ENCODE measurements at places on chromosomes 6 and 20.

DNA sequence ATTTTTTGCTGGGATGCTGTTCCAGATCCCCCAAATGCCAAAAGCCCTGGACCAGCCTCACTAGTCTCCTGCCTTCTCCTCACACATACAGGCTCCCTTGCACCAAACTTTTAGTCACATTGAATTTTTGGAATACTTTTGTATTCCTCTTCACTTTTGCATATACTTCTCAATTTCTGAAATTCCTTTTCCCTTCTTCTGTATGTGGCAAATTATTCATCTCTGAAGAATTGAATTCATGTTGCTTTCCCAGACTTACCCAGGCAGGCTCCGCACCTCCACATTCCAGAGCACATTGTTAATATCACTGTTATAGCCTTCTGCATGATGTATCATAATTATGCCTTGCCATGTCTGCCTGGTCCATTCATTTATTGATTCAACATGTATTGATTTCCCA, 255.3 kb upstream of the POU3F2 start:
- DNase-seq: no peak

DNA sequence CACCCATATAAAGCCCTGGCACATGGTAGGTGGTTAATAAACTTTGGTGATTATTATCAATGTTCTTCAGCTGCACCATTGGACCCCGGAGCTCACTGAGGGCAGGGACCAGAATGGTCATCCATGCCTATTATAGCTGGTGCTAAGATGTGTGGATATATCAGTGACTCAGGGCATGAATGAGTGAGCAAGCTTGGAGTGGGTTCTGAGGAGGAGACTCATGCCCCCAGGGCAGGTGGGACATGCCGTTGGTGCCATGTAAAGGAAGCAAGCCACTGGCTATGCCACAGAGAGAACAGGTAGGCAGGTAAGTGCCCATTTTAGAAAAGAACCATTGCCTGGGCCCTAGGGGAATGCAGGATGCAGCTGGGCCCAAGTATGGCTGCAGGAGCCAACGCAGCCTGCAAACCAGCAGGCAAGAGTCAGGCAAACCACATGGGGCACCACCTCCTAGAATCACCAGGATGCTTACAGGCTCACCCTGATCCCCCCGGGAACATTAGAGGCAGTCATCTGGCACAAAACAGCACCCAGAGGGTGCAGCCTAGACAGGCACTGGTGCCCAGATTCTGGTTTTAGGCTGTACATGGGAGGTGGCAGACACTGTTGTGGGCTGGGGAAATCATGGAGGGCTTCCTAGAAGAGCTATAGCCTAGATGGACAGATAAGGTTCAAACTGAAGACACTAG, 23.5 kb downstream of the PLAGL2 start:
- no peak for DNase-seq

GRCh38 chr6:73182021-73182607, 43.2 kb downstream of the KHDC1L start:
- no peak for DNase-seq

DNA sequence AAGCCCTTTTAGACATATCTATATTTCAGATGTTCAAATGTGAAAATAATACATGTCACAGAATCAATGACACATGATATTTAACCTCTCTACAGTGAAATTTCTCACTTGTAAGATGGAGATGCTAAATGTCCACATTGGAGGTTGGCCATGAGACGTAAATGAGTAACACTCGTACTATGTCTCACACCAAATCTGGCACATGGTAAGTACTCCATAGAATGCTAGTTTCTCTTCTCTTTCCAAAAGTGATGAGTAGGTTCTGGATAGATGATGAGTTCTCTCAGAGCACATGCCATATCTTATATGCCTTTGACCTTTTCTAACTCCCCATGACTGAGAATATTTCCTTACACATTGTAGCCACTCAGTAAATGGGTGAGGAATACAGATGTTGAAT, 17.7 kb downstream of the GFOD1 start:
- DNase-seq: no peak

- DNase-seq: no peak
Observed at GRCh38 chr6:97947841-97948240, 664.8 kb upstream of the MMS22L start.

DNA sequence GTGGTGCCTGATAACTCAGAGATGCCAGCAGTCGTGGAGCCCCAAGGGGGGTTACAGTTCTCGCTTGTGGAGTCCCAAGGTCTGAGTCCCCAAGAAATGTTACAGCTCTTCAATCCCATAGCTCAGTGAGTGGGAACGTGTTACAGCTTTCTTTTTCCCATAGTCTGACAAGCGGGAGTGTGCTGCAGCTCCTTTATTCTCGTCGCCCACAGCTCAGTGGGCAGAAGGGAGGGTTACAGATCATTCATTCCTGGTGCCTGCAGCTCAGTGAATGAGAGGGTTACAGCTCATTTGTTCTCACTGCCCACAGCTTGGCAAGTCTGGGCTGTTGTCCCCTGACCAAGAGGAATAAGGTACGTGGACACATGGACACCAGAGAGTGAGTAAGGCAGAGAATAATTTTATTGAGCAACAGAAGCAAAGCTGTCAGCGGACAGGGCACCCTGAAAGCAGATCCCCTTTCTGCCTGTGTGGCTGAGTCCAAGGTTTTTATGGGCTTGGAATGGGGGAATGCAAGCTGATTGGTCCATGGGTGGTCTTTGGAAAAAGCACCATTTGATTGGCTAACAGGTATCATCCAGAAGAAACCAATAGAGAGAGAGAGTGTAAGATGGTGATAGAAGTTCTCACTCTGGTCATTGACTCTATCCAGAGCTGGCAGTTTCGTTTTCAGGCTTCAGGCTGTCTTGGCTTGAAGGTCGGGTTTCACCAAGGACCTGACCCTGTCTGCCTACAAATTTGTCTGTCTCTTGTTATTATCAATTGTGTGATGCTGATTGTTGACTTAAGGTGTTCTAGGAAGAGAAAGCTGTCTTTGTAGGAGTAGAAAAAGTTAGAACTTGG, 16.4 kb downstream of the RNF217 start:
- DNase-seq: no peak

- no peak for DNase-seq
Observed at GRCh38 chr20:21528870-21529269, 15.0 kb upstream of the NKX2-2 start.

DNA sequence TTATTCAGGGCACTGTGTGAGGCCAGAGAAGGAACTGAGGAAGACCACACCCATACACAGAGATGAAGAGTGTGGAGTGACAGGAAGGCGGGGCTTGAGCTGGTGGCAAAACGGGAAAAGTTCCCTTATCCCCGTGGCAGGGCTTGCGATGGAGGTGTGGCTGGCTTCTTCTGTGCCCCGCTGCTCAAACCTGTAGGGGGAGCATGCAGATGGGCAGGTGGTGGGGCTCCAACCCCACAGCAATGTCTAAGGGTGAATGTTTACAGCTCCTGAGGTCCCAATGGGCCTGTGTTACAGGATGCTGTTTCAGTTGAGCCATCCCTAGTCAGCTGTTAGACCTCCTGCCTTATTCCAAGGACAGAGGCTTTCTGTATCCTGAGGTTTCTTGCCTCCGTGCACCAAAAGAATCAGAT, 105.9 kb downstream of the LY86 start:
- no peak for DNase-seq

- DNase-seq: no peak
Observed at GRCh38 chr20:12061466-12061865, 143.8 kb downstream of the BTBD3 start.

DNA sequence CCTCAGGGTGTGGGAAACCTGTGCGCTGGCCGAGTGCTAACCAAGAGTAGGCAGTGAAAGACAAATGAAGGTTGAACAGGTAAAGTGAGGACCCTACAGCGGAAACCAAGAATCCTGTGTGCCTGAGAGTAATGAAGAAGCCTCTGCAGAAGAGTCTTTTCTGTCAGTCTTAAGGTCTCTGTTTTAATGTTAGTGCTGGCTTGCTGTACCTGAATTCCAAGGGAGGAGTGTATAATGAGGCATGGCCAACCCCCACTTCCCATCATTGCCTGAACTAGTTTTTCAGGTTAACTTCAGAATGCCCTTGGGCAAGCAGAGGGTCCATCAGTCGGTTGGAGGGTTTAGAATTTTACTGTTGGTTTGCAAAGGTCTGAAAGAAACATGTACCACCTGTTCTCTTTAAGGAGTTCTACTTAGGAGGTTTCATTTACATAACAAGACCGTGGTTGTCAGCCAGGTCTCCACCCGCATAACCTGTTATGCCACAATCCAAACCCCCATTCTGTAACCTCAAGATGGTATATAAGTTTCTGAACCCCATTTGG, 589 bp upstream of the PDCD2 start:
- DNase-seq: no peak

DNA sequence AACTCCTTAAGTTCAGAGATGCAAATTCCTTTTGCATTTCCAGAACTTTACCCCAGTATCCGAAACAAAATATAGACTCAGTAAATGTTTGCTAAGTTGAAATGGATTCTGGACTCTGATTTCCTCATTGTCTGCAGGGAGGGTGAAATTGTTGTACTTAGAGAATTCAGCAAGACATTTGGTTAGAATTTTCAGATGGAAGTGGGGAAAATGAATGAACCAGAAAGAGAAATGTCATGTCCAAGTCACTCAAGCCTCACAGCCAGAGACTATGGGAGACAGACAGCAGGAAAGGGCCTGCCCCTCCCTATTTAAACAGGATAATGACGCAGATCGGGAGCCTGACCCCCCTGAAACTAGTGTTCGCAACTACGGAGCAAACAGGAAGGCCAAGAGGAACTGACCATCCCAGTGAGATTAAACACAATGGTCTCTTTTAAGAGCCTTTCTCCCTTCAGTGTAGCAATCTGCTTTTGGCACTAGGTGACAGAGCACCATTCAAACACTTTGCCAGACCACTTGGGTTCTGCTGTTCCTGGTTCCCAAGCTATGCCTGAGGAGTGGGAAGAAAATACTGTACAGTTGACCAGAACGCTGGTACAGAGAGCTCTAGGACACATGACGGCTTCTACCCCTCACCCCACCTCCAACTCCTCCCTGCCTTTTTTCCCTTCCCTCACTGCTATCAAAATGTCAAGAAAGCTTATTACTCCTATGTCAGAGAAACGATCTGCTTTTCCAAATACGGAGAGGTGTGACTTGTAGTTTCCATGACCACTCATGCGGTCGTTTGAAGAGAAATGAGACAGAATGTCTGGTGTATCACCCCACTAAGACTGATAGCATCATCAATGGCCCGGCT, 13.7 kb downstream of the NEDD9 start:
- DNase-seq: peak; percentile 19

DNA sequence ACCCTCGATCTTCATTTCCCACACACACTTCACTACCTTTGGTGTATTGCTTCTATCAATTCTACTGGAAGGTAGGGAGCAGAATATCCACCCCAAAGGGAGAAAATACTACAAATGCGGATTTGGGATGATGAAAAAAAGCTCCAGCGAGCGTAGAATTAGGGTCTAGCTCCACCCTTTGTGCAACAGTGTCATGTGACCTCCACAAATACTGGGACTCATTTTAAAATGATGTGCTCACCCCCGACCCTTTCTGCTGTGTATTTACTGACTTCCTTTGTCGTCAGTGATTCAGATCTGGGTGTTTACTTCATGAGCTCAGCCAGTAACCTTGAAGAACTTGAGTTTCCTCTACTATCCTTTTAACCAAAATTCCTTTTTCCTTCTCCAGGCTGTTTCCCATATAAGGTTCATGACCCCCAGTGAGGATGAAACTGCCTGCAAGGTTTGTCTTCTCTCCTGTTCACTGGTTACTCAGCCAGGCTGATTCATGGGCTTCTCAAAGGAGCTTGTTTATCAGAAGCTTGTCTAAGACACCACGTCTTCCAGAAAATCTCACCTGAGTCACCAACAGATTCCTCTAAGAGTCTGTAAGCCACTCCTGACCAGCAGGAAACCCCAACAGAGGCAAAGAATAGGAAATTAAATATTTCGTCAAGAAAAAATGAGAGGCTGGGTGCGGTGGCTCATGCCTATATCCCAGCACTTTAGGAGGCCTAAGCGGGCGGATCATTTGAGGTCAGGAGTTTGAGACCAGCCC, 39.6 kb upstream of the PAX1 start:
- no peak for DNase-seq

- DNase-seq: no peak
Observed at GRCh38 chr6:53377793-53378192, 29.0 kb upstream of the ELOVL5 start.

GRCh38 chr20:50230871-50231560, 40.4 kb downstream of the CEBPB start:
- DNase-seq: no peak

- DNase-seq: no peak
Observed at GRCh38 chr20:54339093-54339492, 131.2 kb downstream of the PFDN4 start.

DNA sequence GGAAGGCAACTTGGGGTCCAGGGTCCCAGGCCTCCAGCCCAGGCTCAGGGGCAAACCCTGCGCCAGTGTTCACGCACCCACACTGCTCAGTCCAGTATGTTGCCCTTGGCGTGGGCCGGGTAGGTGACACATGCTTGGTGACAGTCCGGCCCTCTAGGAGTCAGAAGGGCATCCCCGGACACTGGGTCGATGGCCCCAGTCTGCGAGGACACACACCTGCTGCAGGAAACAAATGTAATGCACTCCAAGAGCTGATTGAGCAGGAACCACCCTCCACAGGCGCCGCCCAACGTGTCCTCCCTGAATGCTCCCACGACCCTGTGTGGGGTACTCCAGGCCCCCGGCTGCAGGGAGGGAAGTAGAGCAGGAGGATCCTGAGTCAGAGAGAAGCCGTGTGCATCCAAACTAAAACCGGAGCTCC, 160.7 kb downstream of the DLL1 start:
- DNase-seq: peak; percentile 14

- no peak for DNase-seq
Observed at GRCh38 chr6:18245642-18246041, 18.7 kb downstream of the DEK start.

DNA sequence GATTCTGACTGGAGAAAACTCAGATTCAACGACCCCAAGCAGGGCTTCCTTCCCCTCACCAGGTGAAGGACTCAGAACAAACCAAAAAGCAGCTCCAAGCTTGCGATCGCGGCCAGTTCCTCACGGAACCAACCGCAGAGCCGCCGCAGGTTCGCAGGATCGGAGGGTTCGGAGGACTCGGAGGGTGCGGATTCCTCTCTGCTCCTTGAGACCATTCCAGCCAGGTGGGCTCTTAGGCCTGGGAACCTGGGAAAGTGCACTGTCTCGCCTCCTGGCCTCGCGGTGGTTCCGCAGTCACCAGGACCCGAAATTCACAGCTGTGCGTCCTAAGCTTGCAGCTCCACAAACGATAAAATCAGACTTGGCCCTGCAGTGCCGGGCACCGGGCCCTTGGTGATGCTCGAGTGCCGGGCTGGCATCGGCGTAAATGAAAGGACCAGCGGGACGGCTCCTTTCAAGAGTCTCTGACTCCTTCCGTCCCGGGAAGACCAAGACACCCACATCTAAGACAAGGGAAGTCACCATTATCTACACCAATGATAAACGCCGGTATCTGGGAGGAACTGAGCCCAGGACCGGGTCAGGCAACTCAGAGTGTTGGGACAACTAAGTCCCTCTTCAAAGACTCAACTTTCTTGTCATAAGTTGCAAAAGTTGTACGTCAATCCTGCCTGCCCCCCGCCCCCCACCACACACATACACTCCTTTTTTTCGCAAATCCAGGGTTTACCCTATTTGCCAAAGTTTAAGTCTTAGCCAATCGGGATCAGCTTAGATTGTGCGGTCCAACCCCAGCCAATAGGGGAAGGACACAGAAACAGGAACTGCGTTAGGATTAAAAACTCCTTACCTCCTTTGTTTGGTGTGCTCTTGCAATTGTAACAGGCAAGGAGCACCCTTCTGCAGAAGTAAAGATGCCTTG, 69.8 kb upstream of the PRSS16 start:
- peak; percentile 75 for DNase-seq

GRCh38 chr6:50585441-50586330, 127.6 kb upstream of the TFAP2D start:
- no peak for DNase-seq

Data from stimulated activated CD4-positive, alpha-beta T cell treated with anti-CD3 and anti-CD28 coated beads, Interleukin-2, amount 100 ng/mL, for 24 hours (primary cell).